ENCODE measurements at places on chromosomes 1 and 21.

GRCh38 chr1:232481091-232481490 lies 148.8 kb downstream of the SIPA1L2 start:
- no peak for DNase-seq

DNA sequence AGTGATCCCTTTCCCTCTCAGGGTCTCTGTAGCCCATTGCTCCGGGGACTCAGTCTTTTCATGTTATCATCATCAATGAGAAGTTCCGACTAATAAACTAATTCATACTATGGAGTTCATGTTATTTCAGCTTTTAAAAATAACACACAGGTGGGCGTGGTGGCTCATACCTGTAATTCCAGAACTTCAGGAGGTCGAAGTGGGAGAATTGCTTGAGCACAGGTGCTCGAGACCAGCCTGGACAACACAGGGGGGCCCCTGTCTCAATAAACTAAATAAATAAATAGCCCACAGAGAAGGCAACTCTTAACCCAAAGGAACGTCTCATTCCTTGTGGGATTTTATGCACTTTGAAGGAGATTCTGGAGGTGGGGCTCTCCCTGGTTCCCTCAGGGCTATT lies 14.5 kb downstream of the MYBPH start:
- no peak for DNase-seq

DNA sequence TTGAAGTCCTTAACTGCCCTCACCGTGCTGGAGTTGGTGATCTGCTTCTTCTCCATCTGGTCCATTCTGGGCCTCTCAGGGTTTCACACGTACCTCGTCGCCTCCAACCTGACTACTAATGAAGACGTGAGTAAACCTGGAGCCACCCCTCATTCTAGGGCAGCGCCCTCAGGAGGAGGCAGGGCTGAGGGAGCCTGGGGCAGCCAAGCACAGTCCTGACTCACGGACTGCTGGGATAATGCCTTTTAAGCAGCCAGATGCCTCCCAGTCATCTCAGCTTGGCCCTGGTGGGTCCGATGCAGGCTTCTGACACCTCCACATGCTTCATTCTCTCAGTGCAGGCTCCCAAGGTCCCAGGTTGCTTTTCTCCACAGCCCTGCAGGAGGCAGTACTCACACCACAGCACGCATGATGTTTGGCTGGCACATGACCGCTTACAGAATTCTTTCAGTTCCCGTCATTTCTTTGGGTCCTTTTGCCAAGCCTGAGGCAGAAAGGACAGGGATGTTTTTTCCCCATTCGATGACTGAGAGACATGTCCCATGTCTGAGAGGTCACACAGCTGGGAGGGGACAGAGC lies 11.8 kb upstream of the SFN start:
- DNase-seq, result no peak

DNA sequence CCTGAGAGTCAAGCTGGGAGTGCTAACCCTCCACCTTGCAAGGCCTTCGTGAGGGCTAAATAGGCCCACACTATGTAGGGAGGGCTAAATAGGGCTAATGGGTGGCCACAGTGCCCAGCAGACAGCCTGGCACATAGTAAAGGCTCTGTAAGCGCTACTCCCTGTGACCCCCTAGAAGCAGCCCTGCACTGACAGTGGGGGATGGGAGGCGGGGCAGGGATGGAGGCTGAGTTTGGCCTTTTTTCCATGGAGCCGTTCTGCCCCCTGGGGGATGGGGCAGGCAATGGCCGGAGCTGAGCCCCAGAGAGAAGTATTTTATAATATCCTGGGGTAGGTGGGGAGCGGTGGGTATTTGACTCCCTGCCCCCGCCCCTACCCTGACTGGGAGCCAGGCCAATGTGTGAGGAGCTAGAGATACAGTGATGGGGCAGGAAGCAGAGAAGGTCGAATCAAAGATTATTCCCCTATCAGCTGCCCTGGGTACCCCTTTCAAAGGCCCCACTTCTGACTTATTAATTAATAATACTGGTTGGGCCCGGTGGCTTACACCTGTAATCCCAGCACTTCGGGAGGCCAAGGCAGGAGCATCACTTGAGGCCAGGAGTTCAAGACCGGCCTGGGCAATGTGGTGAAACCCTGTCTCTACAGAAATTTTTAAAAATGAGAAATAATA lies 42.3 kb downstream of the LACTBL1 start:
- no peak for DNase-seq

DNA sequence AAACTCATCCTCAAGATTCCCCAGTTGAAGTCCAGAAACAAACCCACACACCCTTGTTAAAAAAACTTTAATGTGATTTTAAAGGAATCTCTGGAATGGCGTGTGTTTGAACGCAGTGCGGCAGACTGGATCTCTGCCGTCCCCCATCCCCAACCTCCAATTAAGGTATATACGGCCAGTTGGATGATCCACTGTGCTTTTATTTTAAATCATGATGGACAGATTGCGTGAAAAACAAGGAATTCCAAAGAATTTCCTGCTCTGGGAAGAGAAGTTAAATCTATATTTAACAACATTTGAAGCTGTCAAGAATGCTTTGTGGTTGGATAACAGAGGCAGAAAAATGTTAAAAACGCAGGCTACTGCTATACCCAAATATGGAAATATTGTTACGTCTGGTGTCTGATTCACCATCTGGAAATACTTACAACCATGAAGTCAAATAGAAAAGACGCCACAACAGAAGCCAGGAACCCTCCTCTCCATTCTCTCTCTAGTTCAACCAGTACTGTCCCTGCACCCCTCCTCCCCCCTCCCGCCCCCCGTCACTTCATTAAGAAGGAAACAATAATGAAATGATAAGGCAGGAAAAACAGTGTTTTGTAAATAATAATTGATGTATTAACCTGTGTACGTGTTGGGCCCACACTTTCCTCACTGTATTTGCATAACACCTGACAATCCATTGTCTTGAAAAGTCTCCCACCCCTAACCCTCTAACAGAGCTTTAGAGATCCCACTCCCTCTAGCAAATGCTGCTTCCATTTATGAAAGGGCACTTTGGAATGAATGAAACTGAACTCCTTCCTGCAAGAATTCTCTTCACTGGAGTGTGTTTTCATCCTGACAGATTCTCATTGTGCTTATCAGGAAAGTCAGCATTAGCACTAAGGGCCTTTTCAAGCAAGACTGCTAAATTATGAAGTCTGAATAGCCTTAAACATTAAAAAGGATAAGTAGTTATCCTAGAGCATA lies 2.0 kb upstream of the CCN1 start:
- DNase-seq, result no peak

- no peak for DNase-seq
Observed at GRCh38 chr1:102186536-102186935, 189.8 kb upstream of the OLFM3 start.

DNA sequence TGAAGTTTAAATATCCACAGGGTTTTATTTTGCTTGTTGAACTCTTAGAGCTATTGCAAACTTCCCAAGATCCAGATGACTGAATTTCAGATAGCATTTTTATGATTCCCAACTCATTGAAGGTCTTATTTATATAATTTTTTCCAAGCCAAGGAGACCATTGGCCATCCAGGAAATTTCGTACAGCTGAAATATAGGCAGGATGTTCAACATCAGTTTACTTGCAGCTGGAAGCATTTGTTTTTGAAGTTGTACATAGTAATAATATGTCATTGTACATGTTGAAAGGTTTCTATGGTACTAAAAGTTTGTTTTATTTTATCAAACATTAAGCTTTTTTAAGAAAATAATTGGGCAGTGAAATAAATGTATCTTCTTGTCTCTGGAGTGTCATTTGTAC lies 32.8 kb upstream of the DDR2 start:
- no peak for DNase-seq

DNA sequence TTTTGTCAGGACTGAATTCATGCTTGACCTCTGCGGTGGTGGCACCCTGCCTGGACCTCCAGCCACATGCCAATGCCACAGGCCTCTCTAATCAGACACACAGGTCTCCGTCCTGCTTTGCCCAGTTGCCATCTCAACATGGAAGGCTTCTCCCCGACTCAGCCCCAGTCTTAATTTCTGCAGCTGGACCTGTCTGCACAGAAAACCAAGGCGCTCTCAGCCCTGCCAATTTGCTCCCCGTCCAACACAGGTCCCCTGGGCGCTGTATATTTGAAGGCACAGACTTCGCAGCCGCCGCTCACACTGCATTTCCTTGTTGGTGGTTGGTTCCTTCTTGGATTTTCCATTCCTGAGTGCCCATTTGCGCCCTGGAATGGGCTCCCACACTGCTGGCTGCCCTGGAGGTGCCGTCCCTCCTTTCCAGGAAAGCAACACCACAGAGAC lies 28.0 kb upstream of the PLEKHG5 start:
- DNase-seq, result peak; percentile 77

GRCh38 chr1:117467336-117467735 lies 100.1 kb downstream of the MAN1A2 start:
- no peak for DNase-seq

- no peak for DNase-seq
Observed at GRCh38 chr1:234578735-234579134, 31.2 kb downstream of the IRF2BP2 start.

GRCh38 chr1:205927247-205927646 lies 16.0 kb downstream of the SLC26A9 start:
- DNase-seq, result no peak

DNA sequence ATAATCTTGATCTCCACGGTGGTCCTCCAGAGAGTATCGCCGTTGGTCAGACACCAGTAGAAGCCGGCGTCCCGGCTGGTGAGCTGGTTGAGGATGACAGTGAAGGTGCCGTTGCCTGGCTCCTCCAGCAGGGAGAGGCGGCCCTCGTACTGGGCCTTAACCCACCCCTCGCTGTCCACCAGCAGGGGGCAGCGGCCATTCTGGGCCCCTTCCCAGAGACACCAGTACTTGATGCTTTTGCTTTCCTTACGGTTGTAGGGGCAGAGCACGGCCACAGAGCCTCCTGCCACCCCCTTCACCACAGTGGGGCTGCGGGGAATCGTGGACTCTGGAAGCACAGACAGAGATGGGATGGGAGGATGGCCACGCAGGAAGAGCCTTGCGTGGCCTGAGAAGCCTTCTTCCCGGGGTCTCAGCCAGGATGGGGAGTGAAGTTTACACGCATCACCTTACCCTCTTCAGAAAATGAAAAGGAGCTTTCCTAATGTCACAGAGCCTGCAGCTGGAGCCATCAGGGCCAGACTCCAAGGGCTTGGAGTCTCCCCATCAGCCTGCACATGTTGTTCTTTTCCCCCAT lies 10.7 kb downstream of the PIGR start:
- no peak for DNase-seq

DNA sequence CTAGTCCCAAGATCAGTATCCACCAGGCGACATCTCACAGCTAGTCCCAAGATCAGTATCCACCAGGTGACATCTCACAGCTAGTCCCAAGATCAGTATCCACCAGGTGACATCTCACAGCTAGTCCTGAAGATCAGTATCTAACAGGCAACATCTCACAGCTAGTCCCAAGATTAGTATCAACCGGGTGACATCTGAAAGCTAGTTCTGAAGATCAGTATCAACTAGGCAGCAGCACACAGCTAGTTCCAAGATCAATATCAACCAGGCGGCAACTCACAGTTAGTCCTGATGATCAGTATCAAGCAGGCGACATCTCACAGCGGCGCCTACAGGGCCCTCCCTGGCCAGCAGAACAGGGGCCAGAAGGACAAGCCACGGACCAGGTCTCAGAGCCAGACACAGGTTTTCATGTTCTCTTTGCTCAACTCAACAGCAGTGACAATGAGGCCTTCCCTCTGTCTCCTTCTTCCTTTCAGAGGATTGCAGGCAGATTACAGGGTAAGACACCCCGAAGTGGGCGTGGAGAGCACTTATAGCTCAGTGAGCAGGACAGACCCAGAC lies 32.5 kb downstream of the NPHP4 start:
- peak; percentile 2 for DNase-seq

DNA sequence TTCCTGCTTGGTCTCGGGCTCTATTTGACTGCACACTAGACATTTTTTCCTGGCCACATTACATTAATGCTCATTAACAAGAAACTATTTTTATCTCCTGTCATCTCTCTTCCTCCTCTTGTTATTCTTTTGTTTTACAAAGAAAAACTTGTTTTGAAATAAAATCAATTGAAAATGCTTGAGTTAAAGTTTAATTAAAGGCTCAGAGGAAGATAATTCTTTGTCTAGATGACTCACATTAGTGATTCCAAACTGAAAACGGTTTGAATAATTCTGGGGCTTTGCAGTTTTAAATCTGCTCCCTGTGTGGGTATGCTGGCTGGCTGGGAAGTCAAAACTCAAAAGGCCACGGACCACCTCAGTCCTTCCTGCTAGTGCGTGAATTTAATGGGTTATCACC lies 29.6 kb downstream of the RGS5 start:
- no peak for DNase-seq

- no peak for DNase-seq
Observed at GRCh38 chr1:52127181-52128180, 14.4 kb upstream of the ZFYVE9 start.

DNA sequence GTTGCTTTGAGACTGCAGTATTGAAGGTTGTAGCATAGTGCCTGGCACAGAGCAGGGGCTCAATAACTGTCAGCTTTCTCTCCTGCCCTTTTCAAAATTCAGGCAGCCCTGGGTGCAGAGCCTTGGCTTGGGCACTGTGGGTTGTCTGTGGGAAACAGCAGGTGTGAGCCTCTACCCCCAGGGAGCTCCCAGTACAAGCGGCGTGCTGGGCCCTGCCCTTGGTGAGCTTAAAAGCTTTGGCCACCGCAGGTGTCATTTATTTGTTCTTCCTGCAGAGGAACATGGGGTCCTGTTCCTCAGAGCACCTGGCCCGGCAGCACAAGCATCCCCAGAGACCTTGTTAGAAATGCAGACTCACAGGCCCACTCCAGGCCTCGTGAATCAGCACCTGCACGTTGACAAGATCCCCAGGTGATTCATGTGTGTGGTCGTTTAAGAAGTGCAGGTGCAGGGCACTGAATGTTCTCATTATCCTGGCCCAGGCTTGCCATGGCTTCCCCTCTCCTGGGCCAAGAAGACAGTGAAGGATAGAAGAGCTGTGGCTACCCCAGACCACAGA lies 29.9 kb upstream of the IGSF21 start:
- DNase-seq, result no peak

- no peak for DNase-seq
Observed at GRCh38 chr1:47411436-47411835, 4.6 kb upstream of the FOXE3 start.

DNA sequence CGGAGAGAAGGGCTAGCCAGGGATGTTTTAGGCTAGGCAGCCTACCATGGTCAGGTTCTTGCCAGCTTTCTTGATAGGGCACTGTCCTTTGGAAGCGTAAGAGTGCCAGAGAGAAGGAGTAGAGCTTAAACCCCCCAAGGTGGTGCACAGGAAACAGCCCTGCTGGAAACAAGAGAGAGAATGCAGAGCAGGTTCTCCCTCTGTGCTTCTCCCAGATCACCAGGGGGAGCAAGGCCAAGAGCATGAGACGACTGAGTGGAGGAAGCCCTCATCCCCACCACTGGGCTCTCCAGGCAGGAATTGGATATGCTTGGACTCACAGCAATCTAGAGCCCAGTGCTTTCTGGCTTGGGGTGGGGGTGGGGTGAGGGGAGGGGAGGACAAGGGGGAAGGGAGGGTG lies 49.8 kb downstream of the ATP2B4 start:
- DNase-seq, result no peak

DNA sequence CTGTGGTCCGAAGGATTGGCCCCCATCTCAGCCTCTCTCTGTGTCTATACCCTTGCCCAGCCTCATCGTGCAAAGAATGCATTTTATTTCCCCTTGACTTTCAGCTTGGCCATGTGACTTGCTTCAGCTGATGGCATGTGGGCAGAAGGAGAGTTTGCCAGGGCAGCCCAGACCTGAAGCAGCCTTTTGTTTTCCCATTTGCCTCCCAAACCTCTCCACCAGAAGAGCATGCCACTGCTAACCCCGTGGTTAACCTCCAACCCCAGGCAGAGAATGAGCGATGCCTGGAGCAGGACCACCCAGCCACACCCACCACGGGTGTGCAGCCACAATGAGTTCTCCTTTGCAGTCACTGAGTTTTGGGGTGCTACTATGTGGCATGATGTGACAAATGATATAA lies 136.4 kb downstream of the SETD4 start:
- no peak for DNase-seq

- no peak for DNase-seq
Observed at GRCh38 chr1:18633422-18634155, 2.9 kb downstream of the PAX7 start.

Measured in psoas muscle (tissue), 8 donors.